ENCODE measurements at places on chromosomes 16 and 17.

DNA sequence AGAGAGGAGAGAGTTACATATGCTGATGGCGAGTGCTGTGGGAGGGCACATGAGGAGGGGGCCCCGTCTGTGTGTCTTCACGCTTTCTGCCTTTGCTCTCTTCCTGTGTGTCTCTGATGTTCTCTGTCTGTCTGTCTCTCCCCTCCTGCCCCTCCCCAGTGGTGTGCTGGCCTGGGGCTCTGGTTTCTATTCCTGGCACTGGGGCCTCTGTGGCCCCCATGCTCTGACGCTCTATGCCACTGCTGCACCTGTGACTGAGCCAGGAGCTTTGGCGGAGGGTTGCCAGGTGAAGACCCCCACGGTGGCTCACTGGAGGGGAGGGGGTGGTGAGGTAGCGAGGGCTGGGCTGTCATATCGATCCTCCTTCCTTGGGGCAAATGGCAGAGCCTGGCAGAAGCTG is 24.6 kb upstream of the BRD7 start:
- no peak for DNase-seq

DNA sequence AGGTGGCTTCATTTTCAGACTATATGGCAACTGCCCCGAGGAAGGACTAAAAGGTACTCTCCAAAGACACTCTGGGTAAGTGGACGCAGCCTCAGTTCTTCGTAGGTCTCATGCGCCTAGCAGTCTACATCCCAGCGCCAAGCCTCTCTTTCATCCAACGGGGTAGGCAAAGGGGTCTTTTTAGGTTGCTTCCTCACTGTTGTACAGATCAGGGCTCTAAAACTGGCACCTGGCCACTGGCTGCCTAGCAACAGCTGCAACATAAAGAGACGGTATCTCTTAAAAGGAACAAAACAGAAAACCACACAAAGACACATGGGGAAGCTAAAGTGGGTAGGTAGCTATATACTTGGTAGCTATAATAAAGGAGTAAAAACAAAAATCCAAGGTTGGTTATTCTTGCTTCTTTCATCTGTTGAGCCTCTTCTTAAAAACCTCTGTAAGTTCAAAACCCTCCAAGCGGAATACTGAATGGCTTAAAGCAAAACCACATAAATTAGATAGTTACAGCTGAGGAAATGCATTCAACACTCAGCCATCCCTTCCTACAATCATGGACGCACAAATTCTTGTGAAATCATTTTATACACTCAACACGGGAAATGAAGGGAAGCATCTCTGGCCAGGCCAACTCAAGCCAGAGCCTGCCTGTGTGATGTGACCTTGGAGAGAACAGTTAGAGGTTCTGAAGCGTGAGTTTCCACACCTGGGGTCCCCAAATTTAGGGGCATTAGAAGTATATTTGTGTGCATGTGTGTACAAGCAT is 22.7 kb downstream of the CYTH1 start:
- no peak for DNase-seq

GRCh38 chr17:15351478-15351840 is 10.1 kb upstream of the TEKT3 start:
- DNase-seq: no peak

DNA sequence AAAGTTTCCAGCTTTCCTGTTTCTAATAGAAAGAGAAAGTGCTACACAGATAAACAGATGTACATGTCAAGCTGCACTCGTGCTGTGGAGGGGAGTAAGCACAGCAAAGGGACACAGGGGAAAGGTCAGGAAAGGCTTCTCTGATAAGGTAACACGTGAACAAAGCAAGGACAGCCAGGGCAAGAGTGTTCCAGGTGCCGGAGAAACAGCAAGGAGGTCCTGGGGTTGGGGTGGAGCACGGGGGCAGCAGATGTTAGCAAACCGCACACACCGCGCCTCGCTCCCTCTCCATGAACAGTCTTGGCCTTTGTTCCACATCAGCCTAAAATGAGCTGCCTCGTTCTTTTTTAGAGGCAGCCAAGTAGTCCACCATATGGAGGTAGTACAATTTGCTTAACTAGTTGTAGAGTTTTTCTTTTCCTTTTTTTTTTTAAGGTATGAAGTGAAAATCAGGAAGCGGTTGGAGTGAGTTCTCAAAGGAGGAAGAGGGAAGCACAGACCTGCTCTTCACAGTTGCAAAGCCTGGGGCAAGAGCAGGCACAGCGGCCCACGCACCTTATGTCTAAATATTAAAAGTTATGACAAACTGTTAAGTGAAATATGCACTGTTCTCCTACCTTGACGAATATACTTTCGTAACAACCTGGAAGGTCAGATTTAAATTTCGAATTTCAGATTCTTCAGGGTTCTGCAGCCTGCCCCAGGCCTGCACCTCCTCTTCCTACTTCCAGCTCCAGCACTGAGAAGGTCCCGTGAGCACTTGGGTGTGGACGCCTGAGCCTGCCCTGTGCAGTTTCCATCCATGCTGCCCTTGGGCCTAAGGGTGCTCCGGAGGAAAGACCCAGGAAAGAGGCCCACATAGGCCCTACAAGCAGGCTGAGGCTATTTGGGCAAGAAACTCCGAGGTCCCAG is 41.5 kb upstream of the RPH3AL start:
- no peak for DNase-seq

DNA sequence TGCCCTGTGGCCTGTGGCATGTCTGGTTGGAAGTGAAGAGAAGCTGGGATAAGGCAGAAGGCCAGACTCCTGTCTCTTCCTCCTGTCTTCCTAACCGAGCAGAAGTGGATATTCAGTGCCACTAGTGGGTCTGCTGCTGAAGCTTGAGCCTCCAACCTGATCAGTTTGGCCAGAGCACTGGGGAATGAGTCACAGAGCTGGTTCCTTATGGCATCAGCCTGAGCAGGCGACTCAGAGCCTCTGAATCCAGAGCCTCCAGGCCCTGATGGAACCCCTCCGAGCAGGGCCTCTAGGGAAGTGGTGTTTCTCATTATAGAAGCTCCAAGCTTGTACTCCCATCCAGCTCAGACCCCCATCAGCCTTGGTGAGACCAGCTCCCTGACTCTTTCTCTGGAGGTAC is 2.0 kb downstream of the WSCD1 start:
- no peak for DNase-seq

DNA sequence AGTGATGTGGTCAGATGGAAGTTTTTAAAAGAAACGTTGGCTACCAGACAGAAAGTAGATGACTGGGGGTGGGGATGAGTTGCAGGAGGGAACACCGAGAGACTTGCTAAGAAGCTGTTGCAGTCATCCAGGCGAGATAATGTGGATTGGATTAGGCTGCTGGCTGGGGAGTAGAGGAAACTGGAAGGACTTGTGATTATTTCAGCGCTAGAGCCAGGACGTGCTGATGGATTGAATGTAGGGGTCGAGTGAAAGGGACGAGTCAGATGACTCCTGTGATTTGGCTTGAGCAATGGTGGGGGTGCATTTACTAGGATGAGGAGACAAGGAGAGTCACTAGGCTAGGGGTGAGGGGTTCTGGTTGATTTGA is 88.5 kb downstream of the CLEC16A start:
- no peak for DNase-seq

- no peak for DNase-seq
Measured at GRCh38 chr16:12757546-12757945, 46.1 kb downstream of the CPPED1 start.

GRCh38 chr17:12122075-12122474 is 101.4 kb downstream of the MAP2K4 start:
- DNase-seq: no peak

GRCh38 chr17:33779234-33779591 is 475.9 kb upstream of the CCL2 start:
- DNase-seq: no peak

DNA sequence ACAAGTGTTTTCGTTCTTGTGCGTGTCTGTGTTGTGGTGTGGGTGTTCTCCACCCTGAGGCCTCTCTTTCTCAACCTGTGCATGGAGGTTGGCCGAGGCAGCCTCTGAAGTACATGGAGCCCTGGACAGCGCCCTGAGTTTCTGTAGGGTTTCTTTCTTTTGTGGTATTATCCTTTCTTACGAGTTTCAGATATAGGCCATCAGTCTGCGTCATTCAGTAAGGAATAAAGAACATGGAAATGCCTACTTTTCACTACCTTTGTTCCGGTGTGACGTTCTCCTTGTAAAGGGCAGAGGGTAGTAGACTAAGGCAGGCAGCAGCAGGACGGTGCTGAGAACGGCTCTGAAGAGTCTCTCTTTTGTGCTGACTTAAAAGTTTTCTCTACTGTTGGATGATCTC is 18.6 kb downstream of the RAB11FIP3 start:
- no peak for DNase-seq

GRCh38 chr16:69834807-69835466 is 72.8 kb downstream of the WWP2 start:
- DNase-seq: no peak

DNA sequence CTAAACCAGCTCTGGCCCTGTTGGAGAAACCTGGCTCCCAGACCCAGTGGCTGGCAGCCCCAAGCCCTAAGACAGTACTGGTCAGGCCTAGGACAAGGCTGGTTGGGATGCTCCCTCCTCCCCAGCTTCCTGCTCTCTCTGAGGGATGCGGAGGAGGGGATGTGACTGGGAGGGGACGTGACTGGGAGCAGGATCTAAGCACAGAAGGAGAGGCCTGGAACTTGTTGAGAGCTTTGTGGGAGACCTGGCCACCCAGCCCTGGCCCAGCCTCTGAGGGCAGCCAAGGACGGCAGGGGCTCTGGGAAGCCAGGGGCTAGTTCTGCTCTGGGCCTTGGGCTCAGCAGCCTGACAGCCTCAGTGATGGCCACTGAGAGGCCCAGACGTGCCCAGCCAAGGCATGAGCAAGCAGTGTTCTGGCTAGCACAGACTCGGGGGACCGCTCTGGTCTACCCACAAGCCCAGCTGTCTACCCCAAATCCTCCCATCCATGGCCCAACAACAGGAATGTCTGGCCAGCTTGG is 22.8 kb downstream of the ATP6V0D1 start:
- no peak for DNase-seq

DNA sequence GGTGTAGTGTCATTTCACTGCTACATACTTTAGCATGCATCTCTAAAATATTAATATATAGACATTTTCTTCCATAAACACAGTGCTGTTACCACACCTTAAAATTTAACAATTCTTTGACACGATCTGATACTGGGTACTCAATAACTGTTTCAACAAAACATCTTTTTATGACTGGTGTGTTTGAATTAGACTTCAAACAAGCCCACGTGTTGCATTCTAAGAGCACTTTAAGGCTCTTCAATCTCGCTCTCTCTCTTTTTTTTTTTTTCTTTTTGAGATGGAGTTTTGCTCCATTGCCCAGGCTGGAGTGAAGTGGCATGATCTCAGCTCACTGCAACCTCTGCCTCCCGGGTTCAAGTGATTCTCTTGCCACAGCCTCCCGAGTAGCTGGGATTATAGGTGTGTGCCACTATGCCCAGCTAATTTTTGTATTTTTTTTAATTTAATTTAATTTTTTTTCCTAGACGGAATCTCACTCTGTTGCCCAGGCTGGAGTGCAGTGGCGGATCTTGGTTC is 15.8 kb upstream of the SLC46A1 start:
- DNase-seq: no peak

- no peak for DNase-seq
Measured at GRCh38 chr16:55502801-55503366, 6.0 kb upstream of the LPCAT2 start.

DNA sequence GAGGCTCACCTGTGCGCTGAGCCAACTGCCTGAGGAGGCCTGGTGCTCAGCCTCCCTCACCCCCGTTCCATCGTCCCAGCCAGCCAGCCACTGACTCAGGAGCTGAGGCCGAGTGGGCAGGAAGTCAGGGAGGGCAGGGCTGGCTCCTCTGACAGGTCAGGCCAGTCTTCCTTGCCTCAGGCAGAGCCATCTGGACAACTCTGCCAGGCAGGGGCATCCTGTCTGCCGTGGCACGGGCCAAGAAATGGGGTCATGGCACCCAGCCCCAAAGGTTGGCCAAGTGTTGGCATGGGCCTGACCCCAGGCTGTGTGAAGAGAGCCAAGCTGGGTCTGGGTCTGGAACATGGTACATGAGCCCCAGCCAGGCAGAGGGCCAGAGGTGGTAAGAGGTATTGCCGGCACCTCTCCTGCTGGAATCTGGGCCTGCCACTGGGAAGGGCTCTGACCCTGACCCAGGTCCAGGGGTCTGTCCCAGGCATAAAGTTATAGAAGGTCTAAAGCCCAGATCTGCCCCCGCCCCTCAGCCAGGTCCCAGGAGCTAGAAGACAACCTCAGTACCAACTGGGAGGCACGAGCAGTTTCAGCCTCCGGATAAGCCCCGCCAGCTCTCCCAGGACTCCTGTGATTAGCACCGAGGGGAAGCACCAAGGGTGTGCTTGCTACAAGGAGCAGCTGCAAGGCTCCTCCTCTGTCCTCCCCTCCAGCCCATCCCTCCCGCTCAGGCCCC is 2.5 kb upstream of the VASN start:
- DNase-seq: no peak

DNA sequence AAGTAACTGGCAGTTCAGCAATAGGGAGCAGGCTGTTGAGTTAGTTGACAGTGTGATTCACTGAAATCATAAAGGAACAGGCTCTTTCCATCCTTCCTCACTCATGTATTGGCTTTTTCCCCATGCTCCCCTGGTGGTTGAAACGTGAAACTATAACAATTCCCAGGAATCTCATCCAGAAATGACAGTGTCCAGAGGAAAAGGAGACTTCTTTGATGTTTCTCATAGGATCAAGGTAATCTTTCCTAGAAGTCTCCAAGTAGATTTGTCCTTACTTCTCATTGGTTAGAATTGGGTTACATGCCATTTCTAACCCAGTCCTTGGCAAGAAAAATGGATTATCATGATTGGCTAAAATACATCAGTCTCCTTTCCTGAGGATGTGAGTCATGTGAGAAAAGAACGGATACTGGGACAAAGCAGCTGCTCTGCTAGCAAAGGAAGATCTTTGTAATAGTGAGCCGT is 14.4 kb downstream of the TTC19 start:
- DNase-seq: no peak

DNA sequence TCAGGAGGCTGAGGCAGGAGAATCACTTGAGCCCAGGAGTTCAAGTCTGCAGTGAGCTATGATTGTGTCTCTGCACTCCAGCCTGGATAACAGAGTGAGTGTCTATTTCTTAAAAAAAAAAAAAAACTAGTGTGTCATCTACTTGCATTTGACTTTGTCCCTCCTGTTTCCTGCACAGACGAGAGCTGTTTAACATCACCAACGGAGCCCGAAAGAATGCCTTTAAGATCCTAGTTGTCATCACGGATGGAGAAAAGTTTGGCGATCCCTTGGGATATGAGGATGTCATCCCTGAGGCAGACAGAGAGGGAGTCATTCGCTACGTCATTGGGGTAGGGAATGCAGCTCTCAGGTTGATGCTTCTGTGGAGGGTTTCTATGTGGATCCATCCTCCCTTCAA is 13.4 kb downstream of the ITGAM start:
- DNase-seq: no peak

DNA sequence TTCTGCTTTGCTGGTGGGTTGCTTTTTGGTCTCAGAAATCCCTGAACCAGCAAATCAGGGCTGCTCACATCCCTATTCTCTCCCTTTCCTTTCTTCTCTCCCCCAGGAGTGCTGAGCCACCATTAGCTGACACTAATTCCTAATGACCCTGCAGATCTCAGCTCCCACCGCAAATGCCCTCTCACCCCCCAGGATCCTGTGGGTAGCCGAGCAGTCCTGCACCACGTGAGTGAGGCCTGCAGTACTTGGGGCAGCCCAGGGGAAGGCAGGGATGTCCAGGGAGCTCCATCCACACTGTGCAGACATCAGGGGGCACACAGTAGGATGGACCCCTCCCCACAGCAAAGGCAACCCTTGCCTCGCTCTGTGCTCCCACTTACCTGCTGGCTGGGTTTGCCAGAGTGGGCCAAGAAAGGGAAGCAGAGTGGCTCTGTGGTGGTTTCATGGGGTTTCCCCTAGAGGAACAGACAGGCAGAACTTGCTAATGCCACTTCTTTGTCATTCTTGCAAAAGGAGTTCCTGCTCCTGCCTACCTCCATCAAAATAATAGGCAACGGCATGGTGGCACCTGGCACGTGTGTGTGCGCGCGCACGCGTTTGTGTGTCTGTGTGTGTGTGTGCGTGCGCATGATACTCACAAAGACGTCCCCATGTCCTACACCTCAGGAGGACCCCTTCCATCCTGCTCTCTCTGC is 135.6 kb downstream of the GAS7 start:
- no peak for DNase-seq
